ENCODE measurements at places on chromosomes 5 and 9.
A peak's percentile ranks its signal among the peaks of the same experiment; 100 is the strongest.

- peak; percentile 75 for DNase-seq
These were observed 79.4 kb downstream of the ZNF366 start for GRCh38 chr5:72427488-72428437.

DNA sequence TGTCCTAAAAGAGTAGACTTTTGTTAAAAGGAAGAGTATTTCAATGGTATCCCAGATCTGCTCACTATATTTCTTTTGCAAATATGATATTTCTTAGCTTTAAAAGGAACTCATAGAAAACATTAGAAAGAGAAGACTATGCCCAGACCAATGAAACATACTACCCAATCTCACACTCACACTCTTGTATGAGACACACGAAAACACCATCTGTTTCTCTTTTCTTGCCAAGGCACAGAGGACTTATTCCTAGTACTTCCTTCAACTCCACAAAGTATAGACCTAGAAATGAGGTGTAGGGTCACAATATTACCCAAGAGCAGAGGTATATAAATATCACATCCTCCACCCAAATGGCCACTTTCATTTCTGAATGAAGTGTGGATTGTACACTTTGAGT lies 292.4 kb upstream of the ACO1 start:
- DNase-seq, result no peak

DNA sequence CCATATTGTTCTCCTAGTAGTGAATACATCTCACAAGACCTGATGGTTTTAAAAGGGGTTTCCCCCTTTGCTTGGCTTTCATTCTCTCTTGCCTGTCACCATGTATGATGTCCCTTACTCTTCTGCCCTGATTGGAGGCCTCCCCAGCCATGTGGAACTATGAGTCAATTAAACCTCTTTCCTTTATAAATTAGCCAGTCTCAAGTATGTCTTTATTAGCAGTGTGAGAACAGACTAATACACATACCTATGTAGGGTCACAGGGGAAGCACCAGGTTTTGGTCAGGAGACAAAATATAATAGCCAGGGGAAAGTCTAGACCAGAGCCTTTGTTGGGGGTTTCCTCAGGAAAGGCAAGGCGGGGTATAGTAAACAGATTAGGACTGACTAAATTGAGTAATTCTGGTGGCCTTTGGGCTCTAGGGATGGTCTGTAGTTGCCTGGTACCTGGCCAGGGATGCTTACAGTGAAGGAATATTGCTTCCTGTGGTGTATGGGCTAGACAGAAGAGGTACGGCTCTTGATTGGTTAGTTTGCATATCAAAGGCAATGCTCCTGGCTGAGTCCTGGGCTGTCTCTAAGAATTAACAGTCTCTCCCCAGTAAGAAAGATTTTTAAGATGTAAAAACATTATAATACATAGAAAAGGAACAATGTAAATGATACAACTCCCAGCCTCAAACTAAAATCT lies 254.5 kb downstream of the ELAVL2 start:
- no peak for DNase-seq

- DNase-seq, result no peak
These were observed 11.5 kb upstream of the TGFBR1 start for GRCh38 chr9:99093492-99093791.

GRCh38 chr5:167763772-167764171 lies 527.7 kb upstream of the WWC1 start:
- DNase-seq, result no peak

DNA sequence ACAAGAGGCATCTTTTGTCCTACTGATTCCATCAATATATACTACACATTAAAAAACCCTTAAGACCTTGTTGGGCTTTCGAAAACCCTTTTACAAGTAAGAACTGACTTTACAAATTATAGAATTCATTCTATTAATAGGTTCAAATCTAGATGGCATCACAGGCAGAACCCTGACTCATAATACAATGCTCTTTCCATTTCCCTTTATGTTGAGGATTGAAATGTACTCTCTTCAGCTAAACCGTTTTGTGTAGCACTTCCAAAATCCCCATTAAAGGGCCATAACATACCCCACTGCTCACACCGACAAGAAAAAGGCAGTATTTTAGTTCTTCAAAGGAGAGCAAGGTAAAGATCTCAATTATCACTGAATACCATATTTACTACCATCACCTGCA lies 11.2 kb downstream of the CSNK1A1 start:
- DNase-seq, result no peak
